ENCODE measurements at places on chromosomes 16 and 17.

DNA sequence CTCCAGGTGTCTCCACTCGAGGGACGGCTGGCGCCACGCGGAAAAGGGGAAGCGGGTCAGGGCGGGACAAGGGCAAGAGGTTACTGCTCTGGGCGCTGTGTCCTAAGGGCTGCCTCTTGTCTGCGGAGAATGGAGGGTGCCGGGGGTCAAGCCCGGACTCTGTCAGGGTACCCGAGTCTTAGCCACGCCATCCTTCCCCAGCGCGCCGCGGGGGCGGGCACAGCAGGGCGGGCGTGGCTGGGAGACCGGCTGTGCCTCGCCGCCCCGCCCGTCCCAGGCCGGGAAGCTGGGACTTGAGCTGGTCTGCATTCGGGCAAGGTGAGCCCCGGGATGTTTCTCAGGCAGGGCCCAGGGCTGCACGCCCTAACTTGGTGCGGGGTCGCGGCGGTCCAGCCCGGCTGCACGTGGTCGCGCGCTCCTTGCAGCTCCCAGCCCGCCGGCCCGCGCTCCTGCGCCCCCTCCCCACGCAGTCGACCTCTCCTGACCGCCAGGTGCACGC lies 6.2 kb upstream of the ACTG1 start:
- peak; percentile 26 for DNase-seq

DNA sequence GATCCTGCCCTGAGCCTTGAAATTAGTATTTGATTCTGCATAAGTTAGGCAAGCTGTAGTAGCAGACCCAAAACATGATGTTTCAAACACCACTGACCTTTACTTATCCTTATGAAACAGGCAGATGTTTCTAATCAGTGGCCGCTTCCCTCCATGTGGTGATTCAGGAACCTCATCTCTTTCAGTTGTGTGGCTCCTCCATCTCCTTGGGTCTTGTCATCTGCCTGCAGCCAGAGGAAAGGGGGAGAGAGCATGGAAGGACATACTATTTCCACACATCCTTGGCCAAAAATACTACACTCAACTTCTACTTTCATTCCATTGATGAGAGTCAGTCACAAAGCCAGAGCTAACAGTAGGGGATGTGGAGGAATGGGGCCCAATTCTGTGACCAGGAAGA lies 41.6 kb upstream of the IRX6 start:
- DNase-seq = no peak

GRCh38 chr17:8103549-8103948 lies 14.8 kb downstream of the ALOXE3 start:
- no peak for DNase-seq

GRCh38 chr17:74163271-74163821 lies 40.1 kb upstream of the RPL38 start:
- no peak for DNase-seq

GRCh38 chr17:81002013-81002384 lies 10.4 kb downstream of the CHMP6 start:
- DNase-seq = no peak

DNA sequence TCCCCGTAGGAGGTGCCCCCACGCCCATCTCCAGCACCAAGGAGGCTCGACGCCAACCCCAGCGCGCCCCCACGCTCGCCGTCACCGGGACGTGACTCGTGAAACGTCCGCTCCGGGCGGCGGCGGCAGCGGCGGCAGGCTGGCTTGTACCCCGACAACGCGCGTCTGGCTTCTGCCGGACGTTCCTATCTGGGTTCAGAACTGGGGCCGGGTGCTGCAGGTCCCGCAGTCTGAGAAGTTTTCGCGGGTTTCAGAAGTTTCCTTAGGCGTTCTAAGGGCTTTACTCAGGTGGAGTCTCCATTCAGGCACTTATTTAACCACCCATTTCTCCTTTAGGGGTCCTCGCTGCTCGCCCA lies 672 bp upstream of the ALKBH5 start:
- no peak for DNase-seq

GRCh38 chr16:63289834-63290460 lies 1253.7 kb upstream of the CDH8 start:
- DNase-seq = peak; percentile 17

- no peak for DNase-seq
Observed at GRCh38 chr17:79192503-79193351, 118.1 kb downstream of the ENGASE start.

DNA sequence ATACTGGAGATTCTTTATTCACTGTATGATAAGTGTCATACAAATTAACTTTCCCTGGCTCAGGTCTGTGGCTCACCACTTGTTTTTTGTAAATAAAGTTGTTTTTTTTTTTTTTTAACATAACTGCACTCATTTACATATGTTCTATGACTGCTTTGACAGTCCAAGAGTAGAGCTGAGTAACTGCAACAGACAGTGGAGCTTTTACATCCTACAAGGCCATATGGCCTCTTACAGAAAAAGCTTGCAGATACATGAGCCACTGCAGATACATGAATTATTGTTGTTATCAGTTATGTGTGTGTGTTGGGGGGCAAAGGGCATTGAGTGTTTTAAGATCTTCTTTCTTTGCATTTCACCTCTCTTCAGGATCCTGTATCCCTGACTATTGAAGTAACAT lies 311.7 kb downstream of the BCAS3 start:
- no peak for DNase-seq

- no peak for DNase-seq
Observed at GRCh38 chr16:27238016-27238587, 30.5 kb downstream of the NSMCE1 start.

DNA sequence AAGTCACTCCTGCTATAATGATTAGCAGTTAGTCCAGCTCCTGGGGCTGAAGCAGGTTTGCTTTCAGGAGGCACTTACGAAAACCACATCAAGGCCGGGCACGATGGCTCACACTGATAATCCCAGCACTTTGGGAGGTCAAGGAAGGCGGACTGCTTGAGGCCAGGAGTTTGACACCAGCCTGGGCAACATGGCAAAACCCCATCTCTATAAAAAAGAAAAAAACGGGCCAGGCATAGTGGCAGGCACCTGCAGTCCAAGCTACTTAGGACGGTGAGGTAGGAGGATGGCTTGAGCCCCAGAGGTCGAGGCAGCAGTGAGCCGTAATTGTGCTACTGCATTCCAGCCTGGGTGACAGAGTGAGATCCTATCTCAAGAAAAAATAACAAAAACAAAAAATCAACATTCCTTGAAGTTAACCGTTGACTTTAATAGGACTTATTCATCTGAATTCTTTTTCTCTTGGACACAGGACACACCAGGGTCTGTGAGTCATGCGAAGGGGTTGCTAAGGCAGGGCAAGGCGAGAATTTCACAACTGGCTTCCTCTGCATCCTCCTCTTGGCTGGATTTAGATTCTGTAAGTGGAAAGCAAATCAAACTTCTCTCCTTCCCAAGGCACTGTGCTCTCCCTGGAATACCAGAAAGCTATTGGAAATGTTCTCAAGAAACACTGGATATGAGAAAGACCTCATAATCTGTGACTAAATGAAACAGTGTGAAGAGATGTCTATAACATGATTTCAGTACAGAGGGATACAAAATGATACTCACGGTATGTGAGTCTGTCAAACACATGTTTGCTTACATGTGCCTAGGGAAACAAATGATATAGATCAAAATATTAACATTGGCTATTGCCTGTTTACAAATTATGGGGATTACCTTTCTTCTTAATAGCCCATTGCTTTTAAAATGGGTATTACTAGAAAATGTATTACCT lies 99.5 kb downstream of the SYCE1L start:
- DNase-seq = no peak

DNA sequence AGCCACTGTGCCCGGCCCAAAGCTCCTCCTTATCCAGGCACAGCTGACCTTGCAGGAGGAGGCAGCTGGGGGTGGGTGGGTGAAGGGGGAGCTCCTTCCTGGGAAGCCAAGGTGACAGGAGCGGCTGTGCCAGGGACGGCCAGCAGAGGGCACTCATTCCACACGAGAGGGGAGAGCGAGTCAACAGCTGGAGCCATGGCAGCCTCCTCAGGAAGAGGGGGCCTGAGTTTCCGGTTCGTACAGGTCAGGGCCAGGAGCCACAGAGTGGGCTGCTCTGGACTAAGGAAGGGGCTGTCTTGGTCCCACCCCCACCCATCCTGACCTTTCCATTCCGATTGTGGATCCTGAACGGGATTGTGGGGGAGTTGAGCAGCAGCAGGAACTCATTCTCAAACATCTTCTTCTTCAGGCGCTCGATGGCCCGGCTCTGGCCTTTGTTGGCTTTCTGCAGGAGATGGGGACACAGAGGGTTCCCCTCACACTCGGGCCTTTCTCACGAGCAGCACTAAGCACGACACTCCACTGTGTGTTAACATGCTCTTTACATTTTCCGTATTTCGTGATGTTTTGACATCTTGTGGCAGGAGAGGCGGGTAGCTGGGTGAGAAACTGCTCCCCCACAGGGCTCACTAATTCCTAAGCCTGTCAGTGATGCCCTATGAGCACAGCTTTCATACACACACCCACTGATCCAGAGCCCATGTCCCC lies 61.6 kb downstream of the TIMM22 start:
- no peak for DNase-seq
